ENCODE measurements at places on chromosomes 4 and X.

DNA sequence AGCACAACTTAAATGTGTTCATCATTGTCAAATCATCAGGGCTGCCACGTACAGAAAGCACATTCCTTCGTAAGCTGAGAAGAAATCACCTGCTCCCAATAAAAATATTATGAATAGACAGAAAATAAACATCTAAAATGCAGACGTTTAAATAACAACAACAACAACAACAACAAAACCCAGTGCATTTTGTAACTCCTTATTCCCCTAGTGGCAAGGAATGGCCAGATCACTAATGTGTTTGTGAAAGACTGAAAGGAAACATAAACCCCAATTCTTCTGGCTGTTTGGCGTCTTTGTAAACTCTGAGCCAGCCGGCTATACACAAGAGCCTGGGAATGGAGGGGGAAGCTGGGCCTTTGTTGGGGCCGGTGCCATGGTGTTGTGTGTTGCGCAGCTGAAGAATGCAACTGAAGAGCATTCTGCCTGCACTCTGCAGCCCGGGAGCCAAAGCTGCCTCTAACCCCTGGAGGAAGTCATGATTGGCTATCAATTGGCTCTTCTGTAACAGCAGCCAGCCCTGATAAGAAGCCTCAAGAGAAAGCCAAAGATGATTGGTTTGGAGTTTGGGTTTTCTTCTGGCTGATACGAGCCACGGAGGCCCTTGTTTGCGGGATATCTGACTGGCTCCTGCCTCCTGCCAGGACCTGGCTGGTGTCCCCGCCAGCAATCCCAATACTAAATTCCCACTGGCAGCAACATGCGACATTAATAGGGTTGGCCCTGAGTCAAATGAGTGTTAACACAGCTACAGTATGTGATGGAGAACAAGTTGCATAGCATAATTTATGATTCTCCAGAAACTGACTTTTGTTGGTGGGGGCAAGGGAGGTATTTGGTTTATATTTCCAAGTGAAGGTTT, 89.7 kb upstream of the TFDP3 start:
- H3K27ac ChIP-seq, result no peak overlapping the region
- H3K4me1 ChIP-seq, result no peaks in the 10 kb centered on the region
- H3K4me3 ChIP-seq, result no peak overlapping the region
- no peaks in the 10 kb centered on the region for H3K36me3 ChIP-seq
- DNase-seq, result no peak

GRCh38 chr4:182089326-182089725, 153.9 kb upstream of the TENM3 start:
- no peaks in the 10 kb centered on the region for H3K4me1 ChIP-seq
- H3K27ac ChIP-seq, result no peak overlapping the region
- no peak overlapping the region for H3K4me3 ChIP-seq
- H3K36me3 ChIP-seq, result no peaks in the 10 kb centered on the region
- no peaks in the 10 kb centered on the region for H3K27me3 ChIP-seq

GRCh38 chrX:72238183-72238582, 644 bp downstream of the ERCC6L start:
- no peak for DNase-seq
- no peaks in the 10 kb centered on the region for H3K27me3 ChIP-seq
- peak overlapping the region; percentile 50 for H3K27ac ChIP-seq
- H3K36me3 ChIP-seq, result no peaks in the 10 kb centered on the region
- H3K4me3 ChIP-seq, result peak overlapping the region; percentile 62

GRCh38 chrX:109294097-109294814, 187.6 kb downstream of the GUCY2F start:
- H3K27ac ChIP-seq, result no peak overlapping the region
- no peaks in the 10 kb centered on the region for H3K4me1 ChIP-seq
- no peaks in the 10 kb centered on the region for H3K27me3 ChIP-seq
- H3K4me3 ChIP-seq, result no peak overlapping the region
- no peak for DNase-seq

- no peaks in the 10 kb centered on the region for H3K4me1 ChIP-seq
- no peak overlapping the region for H3K4me3 ChIP-seq
- H3K36me3 ChIP-seq, result no peaks in the 10 kb centered on the region
- no peak for DNase-seq
- no peak overlapping the region for H3K27ac ChIP-seq
- H3K27me3 ChIP-seq, result no peaks in the 10 kb centered on the region
Observed at GRCh38 chr4:106659371-106659770, 290.8 kb upstream of the GIMD1 start.

DNA sequence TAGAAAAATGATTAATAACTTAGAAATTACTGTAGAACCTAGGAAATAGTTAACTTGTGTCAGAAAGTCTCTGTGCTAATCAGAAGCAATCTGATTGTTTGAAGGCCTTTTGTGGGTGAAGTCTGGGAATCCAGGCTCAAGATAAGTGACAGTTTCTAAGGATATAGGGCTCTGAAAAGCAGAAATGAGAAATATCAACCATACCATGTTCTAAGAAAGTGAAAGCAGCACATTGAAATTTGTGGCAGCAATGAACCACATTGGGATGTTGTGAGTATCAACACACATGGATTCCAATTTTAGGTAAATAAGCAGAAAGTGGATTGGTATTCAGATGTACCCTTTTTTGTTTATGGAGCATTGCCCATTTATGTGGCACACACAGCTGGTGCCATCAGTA, 464.6 kb downstream of the IL15 start:
- no peaks in the 10 kb centered on the region for H3K36me3 ChIP-seq
- no peaks in the 10 kb centered on the region for H3K4me1 ChIP-seq
- DNase-seq, result no peak
- H3K27ac ChIP-seq, result no peak overlapping the region
- no peaks in the 10 kb centered on the region for H3K27me3 ChIP-seq

GRCh38 chr4:150982557-150983233, 32.4 kb downstream of the LRBA start:
- DNase-seq, result no peak
- H3K27ac ChIP-seq, result no peak overlapping the region
- no peaks in the 10 kb centered on the region for H3K36me3 ChIP-seq
- H3K4me3 ChIP-seq, result no peak overlapping the region

DNA sequence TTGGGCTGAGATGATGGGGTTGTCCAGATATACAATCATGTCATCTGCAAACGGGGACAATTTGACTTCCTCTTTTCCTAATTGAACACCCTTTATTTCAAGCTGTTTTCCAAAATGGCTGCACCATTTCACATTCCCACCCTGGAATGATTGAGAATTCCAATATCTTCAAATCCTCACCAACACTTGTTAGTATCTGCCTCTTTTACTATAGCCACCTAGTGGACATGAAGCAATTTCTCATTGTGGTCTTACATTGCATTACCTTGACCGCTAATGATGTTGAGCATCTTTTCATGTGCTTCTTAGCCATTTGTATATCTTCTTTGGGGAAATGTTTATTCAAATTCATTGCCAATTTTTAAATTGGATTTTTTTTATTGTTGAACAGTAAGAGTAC, 364.8 kb downstream of the SMARCA1 start:
- no peak overlapping the region for H3K27ac ChIP-seq
- no peak for DNase-seq
- H3K36me3 ChIP-seq, result no peaks in the 10 kb centered on the region
- H3K4me3 ChIP-seq, result no peak overlapping the region
- no peaks in the 10 kb centered on the region for H3K4me1 ChIP-seq

- DNase-seq, result no peak
- no peak overlapping the region for H3K27ac ChIP-seq
- no peaks in the 10 kb centered on the region for H3K27me3 ChIP-seq
- no peaks in the 10 kb centered on the region for H3K4me1 ChIP-seq
Observed at GRCh38 chrX:10484683-10485247, 135.6 kb downstream of the MID1 start.

DNA sequence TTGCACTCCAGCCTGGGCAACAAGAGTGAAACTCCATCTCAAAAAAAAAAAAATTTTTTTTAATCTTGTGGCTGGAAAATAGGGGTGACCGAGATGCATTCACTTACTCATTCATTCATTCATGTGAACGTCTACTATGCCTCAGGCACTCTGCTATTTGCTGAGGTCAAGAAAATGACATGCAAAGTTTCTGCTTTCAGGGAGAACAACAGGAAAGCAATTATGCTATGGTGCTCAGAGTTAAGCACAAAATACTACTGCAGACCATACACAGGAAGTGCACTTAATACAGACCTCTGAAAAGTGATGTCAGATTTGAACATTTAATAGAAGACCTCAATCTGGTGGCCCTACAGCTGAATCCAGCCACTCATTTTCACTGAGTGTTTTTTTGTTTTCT, 59.6 kb upstream of the DUSP21 start:
- H3K36me3 ChIP-seq, result no peaks in the 10 kb centered on the region
- no peak for DNase-seq
- no peaks in the 10 kb centered on the region for H3K4me1 ChIP-seq
- no peak overlapping the region for H3K27ac ChIP-seq
